NCI-H2081 (cell line): ENCODE measurements at places on chromosomes 2 and 18.
A peak's percentile ranks its signal among the peaks of the same experiment; 100 is the strongest.

DNA sequence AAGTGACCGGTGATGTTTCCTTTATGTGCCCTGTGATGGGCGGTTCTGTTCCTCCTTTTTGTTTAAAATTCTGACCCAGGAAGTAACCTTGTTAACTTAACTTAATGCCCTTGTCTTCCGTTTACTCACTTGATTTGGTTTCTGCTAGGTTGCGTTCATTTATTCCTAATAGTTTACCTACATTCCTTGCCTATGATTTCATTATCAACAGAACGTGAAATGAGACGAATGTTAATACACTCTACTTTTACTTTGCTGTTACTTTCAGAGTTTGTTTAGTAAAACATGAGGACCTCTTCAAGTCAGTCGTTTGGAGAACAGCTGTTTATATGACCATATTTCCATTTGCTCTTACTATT is 638 bp downstream of the CEP192 start:
- no peak for DNase-seq

- DNase-seq = no peak
Observed at GRCh38 chr2:236718207-236718992, 148.8 kb downstream of the ACKR3 start.

DNA sequence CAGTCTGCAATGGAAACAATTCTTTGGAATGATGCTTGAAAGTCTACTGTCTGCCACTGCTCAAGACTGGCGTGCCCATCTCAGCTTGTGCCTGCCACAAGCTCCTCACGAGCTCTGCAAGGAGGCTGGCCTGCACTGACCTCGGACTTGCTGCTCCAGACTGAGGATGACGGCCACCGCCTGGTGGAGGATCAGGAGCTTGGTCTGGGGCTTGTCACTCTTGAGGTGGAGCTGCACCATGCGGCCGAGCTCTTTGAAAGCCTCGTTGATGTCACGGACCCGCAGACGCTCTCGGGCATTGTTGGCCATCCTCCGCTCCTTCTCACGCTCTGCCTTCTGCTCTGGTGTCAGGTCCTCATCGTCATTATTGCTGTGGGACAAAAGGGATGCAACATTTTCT is 269.4 kb upstream of the CCDC68 start:
- no peak for DNase-seq

DNA sequence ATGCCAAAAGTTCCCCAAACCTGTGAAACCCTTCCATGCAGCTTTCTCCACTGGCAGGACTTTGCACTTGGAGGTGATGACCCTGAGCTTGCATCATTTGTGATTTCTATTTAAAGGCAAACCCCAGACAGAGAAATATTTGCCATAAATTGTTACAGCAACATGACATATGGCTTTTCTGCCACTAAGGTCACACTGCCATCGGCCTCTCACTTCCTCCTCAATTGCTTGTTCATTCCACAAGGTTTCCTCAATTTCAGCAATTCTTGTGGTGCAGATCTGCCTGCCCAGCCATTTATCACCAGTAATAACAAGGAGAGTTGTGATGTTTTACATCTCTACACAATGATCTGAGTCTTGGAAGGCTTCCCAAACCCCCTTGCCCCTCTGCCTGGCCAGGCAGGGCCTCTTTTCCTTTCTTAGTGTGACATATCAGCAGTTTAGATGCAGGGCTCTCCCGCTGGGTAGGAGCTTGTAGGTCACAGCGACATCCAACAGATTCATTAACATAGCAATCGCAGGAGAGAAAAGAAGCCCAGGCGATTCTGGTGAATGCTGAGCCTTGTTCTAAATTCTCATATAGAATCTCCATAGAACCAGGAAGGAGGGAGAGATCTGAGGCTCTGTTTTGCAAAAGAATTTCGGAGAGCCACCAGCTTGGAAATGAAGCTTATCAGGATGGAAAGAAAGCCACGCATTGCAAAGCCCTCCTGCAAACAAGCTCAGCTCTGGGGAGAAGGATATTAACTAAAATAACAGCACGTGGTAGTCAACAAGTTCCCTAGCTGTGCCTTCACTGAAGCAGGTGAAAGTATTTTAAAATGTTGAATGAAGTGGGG is 46.7 kb upstream of the ITGA6 start:
- DNase-seq = no peak

- peak; percentile 87 for DNase-seq
Observed at GRCh38 chr18:75070625-75071483, 138.1 kb downstream of the PTGR3 start.

DNA sequence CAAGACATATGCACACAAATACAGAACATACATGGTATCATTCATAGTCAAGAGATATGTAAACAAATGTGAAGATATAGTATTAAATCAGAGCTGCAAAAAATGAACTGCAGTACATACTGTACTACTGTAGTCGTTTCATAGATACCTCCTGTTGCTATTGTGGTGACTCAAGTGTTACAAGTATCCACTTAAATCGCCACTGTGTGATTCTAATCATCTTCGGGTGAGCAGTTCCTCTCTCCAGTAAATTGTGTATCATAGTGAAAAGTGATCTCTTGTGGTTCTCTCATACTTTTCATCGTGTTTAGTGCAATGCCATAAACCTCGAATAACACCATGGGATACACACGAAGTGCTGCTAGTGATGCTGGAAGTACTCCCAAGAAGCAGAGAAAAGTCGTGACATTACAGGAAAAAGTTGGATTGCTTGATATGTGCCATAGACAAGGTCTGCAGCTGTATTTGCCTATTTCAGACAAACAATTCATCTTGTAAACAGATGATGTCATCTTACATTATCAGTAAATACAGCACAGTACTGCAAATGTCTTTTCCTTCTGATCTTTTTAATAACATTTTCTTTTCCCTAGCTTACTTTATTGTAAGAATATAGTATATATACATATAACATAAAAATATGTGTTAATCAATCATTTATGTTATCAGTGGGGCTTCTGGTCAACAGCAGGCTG is 222.2 kb downstream of the BCL11A start:
- DNase-seq = peak; percentile 18

DNA sequence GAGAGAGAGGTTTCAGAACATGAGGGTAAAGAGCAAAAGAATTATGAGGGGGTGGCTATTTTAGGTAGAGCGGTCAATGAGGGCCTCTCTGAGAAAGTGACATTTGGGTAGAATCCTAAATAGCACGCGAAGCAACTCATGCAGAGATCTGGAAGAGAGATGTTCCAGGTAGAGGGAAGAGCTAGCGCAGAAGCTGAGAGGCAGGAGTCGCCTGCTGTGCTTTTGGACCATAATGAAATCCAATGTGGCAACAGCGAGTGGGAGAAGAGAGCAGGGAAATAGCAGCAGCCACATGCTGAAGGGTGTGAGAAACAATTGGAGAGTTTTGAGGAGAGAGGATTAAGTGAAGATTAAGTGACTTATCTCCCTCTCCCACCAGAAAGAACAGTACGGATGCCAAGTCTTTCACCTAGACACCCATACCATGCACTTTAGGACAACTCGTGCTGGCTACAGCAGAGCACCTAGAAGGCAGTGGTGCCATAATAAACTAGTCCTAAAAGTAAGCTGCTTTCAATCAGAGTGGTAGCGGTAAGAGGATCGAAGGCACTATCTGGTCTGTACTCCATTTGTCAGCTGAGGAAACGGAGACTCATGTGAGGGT is 129.7 kb downstream of the LRP2 start:
- no peak for DNase-seq

GRCh38 chr2:12606472-12607000 is 110.2 kb upstream of the TRIB2 start:
- DNase-seq = no peak

- DNase-seq = no peak
Observed at GRCh38 chr2:98734823-98735260, 3.9 kb upstream of the MGAT4A start.

GRCh38 chr18:54939361-54939917 is 19.8 kb downstream of the CCDC68 start:
- no peak for DNase-seq

- DNase-seq = no peak
Observed at GRCh38 chr2:39676342-39676741, 10.6 kb downstream of the TMEM178A start.

- DNase-seq = no peak
Observed at GRCh38 chr18:40925071-40925541, 1029.9 kb upstream of the PIK3C3 start.

GRCh38 chr2:69652206-69652605 is 8.7 kb upstream of the AAK1 start:
- no peak for DNase-seq

GRCh38 chr2:134518101-134518500 is 200.7 kb downstream of the TMEM163 start:
- no peak for DNase-seq

DNA sequence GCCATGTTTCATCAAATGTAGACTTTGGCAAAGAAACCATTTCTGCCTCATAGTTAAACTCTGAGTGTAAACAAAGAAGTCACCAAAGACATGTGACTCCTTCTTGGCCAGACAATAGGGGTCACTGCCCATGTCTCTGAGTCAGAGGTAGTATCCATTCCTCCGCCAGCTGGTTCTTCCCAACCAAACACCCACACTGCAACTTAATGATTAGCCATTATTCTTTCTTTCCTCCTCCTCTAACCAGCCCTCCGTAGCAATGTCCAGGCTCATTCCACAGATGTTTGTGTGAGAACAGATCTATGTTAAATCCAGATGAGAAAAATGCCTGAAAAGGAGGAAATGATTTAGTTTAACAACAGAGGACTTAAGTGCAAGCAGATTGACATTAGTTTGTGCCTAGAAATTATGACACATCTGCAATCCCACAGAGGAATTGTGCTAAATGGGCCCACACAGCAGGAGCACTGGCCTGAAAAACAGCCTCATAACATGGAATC is 127.9 kb upstream of the SH3BP4 start:
- DNase-seq = no peak

- no peak for DNase-seq
Observed at GRCh38 chr2:150689590-150689989, 202.1 kb upstream of the RND3 start.
